ENCODE measurements at places on chromosomes 12 and 14. TPM values are rescaled to one million over a fixed set of nuclear protein-coding genes. Genes with fewer than 3 reads are reported as not detected.

The GSG1 gene
- not detected for polyA plus RNA-seq

The RNASE4 gene
- polyA plus RNA-seq = 18.6 TPM

The CRADD gene
- 4.2 TPM for polyA plus RNA-seq

The KRT79 gene
- 1.8 TPM for polyA plus RNA-seq

The PSMA3 gene
- polyA plus RNA-seq = 143 TPM

The PRB2 gene
- not detected for polyA plus RNA-seq

The SLCO1B1 gene
- not detected for polyA plus RNA-seq

The RNF212B gene
- polyA plus RNA-seq = not detected

The RBP5 gene
- 0.65 TPM for polyA plus RNA-seq

The CRIP2 gene
- 99.5 TPM for polyA plus RNA-seq

The SLCO1B3 gene
- polyA plus RNA-seq = 0.10 TPM

The SAMD15 gene
- 0.34 TPM for polyA plus RNA-seq

The C12orf56 gene
- 2.9 TPM for polyA plus RNA-seq

The CPNE6 gene
- polyA plus RNA-seq = not detected

The KCNMB4 gene
- 0.51 TPM for polyA plus RNA-seq

The AMN gene
- 13.8 TPM for polyA plus RNA-seq

The FOXN4 gene
- not detected for polyA plus RNA-seq

The RND1 gene
- polyA plus RNA-seq = 2.6 TPM

The ASCL1 gene
- polyA plus RNA-seq = 0.02 TPM

All from esophagus (tissue), 2 donors.